ENCODE measurements at places on chromosomes 7 and 10.

DNA sequence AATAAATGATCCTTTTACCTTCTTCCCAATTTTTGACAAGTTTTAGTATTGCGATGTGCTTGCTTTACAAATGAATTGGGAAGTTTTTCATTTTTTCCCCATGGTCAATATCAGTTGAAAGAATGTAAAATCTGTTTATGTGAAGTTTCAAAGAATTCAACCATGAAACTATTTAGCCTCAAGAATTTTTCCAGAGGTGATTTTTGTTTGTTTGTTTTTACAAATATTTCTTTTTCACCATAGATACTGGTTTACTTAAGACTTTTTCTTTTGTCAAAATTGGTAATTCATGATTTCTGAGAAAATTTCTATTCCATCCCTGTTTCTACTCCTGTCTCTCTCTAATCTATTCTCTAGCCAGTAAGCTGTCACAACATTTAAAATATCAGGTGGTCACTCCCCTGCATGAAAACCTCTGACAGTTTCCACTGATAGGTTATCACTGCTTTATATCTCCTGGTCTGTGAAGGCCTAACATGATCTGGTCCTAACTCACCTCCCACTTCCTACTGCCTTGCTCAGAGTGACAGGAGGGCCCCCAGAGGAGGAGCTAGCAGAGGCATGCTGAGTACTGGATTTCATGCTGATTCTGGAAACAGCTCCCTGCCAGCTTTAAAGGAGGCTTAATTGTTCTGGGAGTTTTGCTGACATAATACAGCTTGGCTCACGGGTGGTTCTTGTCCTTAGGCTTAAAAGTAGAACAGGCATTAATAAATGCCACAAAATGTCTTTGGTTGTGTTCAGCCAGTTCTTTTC, 7.6 kb upstream of the ARMS2 start:
- DNase-seq, result no peak

DNA sequence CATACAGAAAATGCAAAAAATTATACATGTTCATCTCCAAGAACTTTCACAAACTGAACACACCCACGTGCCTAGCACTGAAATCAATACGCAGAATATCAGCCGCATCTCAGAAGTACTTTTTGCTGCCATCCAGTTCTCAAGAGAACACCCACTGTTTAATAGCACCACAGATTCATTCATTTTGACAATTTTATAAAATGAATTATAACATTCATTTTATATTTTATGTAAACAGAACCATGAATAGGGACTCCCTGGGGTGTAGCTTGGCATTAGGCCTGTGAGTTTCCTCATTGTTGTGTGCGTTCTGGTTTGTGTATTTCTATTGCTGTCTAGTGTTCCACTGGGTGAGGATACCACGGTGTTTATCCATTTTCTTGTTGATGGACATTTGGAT, 77.3 kb upstream of the PIP4K2A start:
- no peak for DNase-seq

DNA sequence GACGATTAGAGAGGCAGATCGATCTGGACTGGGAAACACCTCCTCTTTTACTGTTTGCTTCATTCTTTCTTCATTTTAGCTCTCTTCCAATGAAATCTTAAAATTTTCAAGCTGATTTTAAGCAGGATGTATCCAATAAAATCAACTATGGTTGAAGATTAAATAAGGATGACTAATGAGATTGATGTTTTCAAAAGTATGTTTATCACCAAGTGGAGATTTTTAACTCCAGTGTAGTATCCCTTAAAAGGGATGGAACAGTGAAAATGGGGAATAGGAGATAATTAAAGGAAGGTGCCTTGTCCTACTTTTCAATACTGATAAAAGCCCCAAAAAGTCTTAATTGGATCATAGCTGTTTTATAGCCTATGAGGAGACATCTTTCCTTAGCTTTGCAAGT, 11.6 kb upstream of the LIPF start:
- no peak for DNase-seq

DNA sequence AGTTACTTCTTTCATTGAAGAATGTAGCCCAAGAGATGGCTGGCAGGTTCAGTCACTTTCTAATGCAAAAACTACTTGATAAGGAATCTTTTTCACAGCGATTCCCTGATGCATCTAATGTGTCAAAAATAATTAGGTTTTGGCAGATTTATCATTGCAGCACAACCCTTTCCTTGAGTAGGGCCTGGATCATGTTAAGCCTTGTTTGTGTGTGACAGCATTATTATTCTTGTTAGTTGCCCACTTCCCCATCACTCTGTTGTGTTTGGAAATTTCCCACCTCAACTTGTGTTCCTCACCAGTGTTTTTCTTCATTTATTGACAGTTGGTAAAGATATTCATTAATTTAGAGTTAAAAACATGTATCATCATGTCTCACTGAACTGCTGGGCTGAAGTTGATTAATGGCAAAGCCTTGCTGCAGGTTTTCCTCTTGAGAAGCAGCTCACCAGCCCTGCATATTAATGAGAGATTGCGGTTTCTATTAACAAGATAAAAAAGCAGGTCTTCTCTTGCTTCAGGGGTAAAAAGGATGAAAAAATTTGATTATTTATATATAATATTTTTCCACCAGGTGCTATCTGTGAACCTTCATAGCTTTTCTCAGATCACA, 233.3 kb upstream of the MDFIC start:
- no peak for DNase-seq

DNA sequence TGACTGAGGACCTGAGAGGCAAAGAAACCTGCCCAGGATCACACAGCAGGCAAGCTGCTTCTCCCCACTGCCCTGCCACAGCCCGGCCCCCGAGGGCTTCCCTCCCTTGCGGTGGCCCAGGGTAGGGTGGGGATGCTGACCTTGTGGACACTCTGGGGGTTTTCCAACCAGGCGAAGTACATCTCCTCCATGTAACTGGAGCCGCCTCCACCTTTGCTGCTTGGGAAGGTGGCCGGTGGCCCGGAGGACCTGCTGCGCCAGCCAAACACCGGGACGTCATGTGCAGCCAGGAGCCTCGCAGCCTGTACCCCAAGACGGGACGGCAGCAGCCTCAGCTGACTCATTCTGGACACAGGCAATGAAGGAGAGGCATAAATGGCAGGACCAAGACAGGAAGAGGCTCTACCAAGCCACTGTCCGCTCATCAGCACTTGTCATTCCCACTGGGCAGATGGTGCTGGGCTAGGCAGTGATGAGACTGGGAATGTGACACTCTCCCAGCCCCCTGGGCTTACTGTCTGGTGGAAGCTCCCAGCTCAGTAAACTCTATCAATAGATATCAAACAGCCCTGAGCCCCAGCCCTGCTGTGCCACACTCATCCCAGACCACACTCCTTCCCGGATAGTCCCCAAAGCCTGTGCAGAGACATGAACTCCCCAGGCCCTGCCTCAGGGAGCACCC, 3.7 kb downstream of the OGDHL start:
- no peak for DNase-seq

DNA sequence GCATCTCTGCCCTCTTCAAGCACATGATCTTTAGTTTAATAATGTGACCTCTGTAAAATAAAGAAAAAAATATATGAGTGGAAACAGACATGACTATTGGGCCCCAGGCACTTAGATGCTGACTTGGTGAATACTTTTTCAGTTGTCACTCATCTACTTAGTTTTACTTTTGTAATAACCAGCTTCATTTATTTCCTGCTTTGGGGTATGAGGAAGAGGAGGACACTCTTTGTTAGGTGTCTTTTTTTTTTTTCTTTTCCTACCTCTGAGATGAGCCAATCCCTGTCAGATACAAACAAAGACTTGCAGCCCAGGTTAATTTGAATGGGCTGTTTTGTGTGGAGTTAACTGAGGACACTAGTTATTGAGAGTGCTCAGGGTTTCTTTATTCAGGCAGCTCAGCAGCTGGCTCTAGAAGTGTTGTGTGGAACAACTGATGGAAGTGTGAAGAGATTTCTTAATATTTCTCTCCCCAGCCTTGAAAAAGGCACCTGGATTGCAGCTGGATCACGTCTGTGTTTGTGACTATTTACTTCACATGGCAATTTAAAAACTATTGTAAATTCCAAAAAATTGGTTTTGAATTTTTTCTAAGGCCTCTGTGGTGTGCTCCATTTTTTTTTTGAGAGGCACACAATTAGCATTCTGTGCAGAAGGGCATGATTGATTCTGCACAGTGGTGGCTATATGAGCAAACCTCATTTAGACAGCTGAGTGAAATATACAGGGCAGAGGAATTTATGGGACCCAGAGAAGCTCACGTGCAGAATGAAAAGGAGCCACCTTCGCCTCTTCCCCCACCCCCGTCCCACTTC, 333.8 kb downstream of the LRMDA start:
- DNase-seq, result no peak

DNA sequence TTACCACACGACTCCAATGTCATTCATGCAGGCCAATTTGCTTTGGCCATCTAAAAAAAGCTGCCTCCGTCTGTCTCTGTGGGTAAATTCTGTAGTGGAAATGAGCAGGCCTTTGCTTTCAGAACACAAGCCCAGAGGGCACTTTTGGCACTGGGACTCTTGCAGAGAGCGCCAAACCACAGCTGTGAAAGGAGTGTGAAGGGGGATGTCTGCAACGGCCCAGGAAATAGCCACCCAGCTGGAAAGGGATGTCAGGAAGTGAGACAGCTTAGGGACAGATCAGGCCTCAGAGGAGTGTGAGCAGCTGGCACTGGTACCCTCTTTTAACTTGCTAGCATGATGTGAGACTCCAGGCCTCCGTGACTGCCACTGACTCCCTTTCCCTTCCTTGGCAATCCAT, 152.4 kb downstream of the DKK1 start:
- DNase-seq, result no peak

DNA sequence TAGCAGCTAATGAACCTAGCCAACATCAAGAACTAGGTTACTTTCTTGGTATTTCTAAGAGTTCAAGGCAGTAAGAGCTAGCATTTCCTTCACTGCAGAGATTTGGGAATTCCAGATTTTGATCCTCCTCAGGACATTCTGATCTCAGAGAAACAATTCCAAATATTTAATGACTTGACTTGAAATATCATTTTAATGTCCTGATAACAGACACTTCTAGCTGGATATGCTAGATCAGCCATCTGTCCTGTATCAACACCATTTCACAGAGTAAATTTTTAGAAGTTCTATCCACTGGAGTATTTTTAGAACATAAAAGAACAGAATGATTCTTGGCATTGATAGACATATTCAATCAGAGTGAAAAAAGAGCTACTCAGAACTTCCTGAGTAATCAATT, 151.3 kb downstream of the RAPGEF5 start:
- DNase-seq, result no peak

- no peak for DNase-seq
These were observed 115.0 kb upstream of the CCDC6 start for GRCh38 chr10:60021361-60021760.

- DNase-seq, result no peak
These were observed 196.5 kb downstream of the ACTR3B start for GRCh38 chr7:152956006-152956405.

DNA sequence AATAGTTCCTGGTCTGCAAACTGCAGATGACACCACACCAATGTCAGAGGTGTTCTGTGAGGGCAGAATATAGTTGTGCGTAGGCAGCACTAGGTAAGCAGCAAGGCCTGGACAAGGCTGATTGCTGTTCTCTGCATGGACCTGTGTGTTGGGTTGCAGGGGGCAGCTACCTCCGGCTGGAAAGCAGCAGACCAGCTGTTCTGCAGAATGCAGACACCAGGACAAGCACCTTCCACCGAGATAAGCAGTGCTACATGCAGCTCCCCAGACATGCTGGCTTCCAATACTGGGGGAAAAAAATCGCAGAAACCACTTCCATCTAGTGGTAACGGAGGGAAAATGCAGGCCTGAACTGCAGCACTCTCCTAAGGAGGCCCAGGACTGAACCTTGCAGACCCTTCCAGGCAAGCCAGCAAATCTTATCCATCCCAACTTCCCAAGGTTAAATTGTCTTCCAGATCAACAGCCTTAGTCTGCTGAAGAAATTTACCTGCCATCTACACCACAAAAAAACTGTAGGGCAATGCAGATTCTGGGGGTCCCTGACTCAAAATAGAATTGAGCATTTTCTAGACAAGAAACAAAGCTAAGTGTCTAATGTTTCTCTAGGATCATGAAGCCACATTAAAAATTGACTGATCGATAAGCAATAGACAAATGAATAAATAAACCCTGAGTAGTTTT, 50.5 kb upstream of the COBL start:
- no peak for DNase-seq

GRCh38 chr7:102054158-102054557, 232.5 kb upstream of the SH2B2 start:
- DNase-seq, result no peak

DNA sequence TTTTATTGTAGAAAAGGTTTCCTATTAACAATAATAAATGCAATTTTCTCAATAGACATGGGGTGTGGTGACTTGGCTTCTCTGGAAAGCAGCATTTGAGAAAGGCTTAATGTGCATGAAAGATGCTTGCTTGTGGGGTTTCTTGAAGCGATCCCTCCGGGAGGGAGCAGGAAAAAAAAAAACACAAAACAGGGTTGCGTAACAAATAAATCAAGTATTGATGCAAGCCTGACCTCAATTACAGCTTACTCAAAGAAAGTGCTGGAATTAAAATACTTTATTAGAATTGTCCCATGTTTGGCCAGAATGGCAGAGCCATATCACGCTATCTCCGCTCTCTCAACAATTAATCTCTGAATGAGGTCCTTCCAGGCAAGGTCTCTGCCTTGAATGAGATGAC, 1612.5 kb downstream of the REEP3 start:
- no peak for DNase-seq

- no peak for DNase-seq
These were observed 286.9 kb downstream of the SORCS1 start for GRCh38 chr10:106877574-106877973.

GRCh38 chr7:97027427-97028234, 3.0 kb upstream of the DLX5 start:
- peak; percentile 13 for DNase-seq

GRCh38 chr10:26983156-26983555, 117.1 kb downstream of the ANKRD26 start:
- no peak for DNase-seq

GRCh38 chr10:1050145-1050544, 1.2 kb upstream of the IDI1 start:
- DNase-seq, result no peak

DNA sequence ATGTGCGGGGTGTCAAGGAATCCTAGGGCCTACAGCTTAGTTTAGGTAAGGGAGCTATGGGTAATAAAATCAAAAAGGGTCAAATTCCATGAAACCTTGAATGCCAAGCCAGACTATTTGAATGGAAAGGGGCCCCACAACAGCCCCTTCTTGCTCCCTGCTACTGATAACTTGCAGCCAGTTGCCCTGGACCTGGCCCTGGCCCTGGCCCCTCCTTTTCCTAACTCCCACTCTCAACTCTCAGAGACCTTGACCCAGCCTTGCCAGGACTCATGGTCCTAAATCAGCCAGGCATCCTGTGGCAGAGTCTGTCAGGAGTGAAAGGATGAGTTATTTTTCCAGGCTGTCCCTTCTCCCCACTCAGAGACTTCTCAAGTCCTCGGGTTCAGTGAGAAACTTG, 5.9 kb downstream of the KCNIP2 start:
- no peak for DNase-seq

DNA sequence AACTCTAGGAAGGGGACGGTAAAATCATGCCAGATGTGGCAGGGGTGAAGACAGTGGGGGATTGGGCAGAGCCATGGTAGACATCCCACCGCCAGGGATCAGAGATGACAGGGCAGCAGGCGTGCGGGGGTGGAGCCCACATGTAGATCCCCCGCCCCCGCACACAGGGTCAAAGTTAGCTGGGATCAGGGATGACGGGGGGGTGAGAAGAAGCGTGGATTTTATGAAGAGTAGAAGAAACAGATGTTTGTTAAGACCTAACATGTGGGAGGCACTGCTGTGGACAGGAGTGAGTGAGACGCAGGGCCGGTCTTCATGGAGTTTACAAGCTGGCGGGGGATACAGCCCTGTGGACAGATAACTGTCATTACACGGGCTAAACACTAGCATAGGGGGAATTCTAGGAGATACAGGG, 154.0 kb upstream of the KLF14 start:
- DNase-seq, result no peak

All from esophagus squamous epithelium (tissue), 5 donors.